ENCODE measurements at places on chromosomes 7 and 10.
A peak's percentile ranks its signal among the peaks of the same experiment; 100 is the strongest.

DNA sequence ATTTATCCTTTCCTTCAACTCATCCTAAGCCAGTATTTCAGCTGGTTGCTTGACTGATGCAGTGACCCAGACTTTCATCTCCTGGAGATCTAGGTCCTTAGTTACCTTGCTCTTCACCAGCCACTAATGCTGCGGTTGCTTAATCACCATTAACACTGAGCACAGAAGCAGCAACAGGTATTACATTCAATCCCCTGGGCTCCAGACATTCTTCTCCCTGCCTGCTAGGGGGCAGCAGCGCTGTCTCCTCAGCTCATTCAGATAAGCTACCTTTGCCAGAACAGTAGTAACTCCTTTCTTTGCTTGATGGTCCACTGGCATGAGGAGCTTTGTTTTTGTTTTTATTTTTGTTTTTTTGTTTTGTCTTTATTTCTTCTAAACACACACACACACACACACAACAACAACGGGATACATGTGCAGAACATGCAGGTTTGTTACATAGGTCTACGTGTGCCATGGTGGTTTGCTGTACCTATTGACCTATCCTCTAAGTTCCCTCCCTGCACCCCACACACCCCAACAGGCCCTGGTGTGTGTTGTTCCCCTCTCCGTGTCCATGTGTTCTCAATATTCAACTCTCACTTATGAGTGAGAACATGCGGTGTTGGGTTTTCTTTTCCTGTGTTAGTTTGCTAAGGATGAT lies 1043.2 kb upstream of the C7orf33 start:
- DNase-seq, result no peak

DNA sequence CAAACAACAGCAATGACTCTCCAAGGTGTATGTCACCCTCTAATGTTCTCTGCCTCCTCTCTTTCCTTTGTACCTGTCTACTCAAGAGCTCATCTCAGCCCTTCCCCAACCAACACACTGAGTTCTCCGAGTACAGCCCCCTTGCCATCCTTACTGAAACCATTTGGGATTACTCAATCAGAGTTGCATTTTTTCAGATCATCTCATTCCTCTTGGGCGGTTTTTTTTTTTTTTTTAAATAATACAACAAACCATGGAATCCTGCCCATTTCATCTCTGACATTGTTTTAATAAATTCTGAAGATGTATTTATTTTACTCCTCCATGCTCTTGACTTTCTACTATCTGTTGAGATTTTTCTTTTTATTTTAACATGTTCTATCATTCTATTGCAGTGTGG lies 4.2 kb upstream of the CREB3L2 start:
- DNase-seq, result no peak

DNA sequence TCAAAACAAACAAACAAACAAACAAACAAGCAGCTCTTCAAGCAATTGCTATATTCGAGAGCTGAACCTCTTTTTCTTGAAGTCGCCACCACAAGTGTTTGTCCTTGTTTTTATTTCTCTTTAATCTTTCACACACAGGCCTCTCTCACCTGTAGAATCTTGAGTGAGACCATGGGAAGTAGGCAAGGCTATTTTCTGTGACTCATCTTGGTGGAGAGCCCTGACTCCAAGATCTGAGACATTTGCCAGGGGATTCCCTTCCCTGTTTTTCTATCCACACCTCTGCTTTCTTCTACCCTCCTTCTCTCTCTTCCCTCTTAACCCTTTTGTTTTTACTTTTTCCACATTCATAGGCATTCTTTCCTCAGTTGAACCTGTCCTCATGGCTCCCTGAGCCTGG lies 8.0 kb upstream of the TAS2R60 start:
- no peak for DNase-seq

DNA sequence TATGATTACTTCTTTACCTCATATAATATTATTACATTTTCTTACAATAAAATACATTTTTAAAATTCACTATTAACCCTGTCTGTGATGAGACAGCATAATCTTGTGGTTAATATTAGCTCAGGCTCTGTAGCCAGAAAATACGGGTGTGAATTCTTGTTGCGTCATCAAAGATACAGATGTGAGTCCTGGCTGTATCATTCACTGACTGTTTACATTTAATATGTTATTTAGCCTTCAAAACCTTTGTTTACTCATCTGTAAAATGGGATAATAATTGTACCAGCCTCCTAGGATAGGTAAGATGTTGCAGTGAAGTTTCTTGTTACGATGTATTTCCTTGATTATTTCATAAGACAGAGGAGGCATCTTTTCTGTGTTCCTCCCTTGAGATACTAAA lies 184.7 kb upstream of the PRPS1L1 start:
- DNase-seq, result no peak

- DNase-seq, result peak; percentile 41
Observed at GRCh38 chr7:100443096-100443840, 7.0 kb upstream of the PPP1R35 start.

- no peak for DNase-seq
Observed at GRCh38 chr7:128827971-128828711, 2.1 kb upstream of the FLNC start.

DNA sequence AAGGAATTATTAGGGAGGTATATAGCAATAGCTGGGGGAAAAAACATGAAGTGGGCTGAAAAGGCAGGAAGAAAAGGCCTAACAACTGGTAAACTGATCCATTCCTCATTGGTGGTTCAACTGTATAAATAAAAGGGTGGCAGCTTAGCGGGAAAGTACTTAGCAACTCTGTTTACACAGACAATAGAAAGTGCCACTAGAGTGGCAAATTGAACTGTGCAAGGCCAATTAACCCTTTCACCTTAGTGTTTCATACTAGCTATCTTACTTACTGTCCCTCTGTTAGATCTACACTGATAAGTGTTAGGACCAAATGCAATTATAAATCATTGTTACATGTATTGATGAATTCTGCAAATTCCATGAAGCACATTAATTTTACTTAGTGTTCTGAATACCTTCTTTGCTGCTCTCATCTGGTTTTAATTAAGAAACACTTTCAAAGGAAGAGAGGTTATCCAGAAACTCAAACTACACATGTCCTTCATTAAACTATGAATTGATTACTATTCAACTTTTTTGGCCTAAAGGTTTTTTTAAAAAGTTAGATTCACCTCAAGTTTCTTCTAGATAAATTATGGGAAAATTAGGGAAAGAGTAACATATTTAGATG lies 28.0 kb downstream of the DNAJC1 start:
- DNase-seq, result no peak

DNA sequence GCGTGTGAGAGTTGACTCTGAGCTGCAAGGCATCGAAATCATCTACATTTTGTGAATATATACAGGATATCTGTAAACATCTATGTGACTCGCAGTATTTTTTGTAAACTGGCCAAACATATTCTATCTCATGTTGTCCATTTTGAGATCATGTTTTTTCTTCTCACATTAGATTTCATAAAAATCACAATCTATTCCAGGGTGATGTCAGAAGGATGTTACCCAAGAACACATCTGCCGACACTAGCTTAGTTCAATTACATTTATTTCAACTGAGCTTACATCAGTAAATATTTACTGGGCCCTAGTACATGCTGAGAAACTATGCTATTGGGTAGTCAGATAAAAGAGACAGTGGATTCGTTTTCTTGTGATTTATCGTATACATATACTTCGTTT lies 2.5 kb upstream of the BUB3 start:
- no peak for DNase-seq

DNA sequence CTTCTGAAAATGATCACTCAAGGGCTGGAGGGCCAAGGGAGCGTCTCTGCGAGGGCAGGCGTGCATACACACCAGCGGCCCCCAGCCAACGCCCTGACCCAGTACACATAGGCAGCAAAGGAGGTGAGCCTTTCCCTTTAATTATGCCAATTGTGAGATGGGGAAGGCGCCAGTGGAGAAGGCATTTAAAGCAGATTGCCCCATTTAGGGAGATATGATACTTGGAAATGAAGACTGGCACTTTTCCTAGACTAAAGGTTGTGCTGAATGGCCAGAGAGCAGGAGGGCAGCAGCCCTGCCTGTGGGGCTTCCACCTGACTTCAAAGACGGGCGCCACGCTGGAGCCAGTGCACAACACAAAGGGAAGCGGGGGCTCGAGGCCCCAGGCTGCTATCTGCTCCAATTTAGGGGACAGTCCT lies 24.1 kb downstream of the HIPK2 start:
- DNase-seq, result no peak

DNA sequence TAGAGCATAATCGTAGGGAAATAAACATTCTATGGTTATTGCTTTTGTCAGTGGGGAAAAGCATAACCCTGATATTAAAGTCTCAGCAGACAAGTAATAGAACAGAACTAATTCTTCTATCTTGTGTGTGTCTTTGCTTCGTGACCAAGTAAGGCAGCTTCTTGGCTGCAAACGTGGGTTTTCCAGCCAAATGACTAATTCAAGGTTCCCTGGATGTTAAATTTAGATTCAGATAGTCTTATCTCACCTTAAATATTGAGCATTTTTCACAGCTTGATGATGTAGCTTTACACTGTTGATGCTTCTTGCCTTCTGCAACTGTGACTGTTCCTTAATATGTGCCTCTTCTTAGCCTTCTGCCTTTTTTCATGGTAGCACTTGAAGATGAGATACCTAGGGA lies 113.0 kb downstream of the EXOC4 start:
- DNase-seq, result no peak
